Fibroblast of lung (primary cell): ENCODE measurements at places on chromosomes 4 and X. TPM values are rescaled to one million over a fixed set of nuclear protein-coding genes. Genes with fewer than 3 reads are reported as not detected.

Gene REELD1
- polyA plus RNA-seq: 0.02 TPM in 1 of 2 replicates, not detected in the other

Gene ASB11
- not detected in 2 replicates for polyA plus RNA-seq

Gene TRIM75
- not detected in 2 replicates for polyA plus RNA-seq

DNA sequence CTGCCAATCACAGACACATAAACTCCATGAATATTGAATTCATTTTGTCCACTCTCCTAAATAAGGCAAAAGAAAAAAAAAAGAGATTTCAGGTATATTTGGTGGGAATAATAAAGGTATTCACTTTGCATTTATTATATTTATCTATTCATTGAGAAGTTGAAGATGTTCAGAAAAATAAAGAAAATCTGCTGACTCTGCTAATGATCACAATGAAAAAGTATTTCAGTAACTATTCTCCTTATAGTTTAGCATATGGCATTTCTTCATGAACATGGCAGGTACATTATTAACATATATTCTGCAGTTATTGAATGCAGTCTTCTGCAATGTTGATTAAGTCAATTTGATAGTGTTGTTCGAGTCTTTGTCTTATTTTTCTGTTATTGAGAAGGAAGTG is 202.5 kb upstream of the ANKRD50 start:
- no peak for DNase-seq

- DNase-seq: no peak
Observed at GRCh38 chr4:175874306-175874705, 62.2 kb upstream of the GPM6A start.

DNA sequence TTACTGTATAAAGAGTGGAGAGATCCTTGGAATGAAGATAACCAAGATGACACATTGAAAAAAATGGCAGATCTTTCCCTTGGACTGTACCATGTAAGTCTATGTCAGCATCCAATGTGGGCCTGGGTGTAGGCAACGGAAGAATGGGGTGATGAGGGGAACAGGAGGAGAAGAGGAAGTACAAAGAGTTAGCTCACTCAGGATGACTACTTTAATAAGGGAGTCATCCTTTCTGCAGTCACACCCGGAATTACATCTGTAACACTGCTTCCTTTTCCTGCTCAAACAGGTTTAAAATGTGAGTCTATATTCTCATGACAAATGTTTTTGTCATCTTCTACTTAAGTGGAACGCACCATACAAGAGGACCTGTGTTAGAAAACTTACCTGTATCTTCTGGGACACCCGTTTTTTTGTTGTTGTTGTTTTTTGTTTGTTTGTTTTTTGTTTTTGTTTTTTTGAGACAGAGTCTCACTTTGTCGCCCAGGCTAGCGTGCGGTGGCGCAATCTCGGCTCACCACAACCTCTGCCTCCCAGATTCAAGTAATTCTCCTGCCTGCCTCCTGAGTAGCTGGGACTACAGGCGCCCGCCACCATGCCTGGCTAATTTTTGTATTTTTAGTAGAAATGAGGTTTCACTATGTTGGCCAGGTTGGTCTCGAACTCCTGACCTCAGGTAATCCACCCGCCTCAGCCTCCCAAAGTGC is 18.0 kb downstream of the HPSE start:
- no peak for DNase-seq

- DNase-seq: peak; percentile 85
Observed at GRCh38 chrX:65697211-65697641, 29.8 kb downstream of the MSN start.

Gene TRPC5OS
- polyA plus RNA-seq: 0.02 TPM in 1 of 2 replicates, not detected in the other

- DNase-seq: peak; percentile 77
Observed at GRCh38 chr4:148056879-148057278, 325.0 kb downstream of the ARHGAP10 start.

- DNase-seq: no peak
Observed at GRCh38 chrX:112768563-112768962, 72.1 kb downstream of the AMOT start.

GRCh38 chrX:70433848-70434351 is 10.7 kb upstream of the DLG3 start:
- peak; percentile 49 for DNase-seq

- no peak for DNase-seq
Observed at GRCh38 chrX:22314692-22315091, 42.0 kb downstream of the CBLL2 start.

GRCh38 chr4:13957871-13958270 is 330.3 kb upstream of the BOD1L1 start:
- no peak for DNase-seq

Gene GPRASP1
- 1.6 and 1.7 TPM in 2 replicates for polyA plus RNA-seq

Gene AMBN
- not detected in 2 replicates for polyA plus RNA-seq

DNA sequence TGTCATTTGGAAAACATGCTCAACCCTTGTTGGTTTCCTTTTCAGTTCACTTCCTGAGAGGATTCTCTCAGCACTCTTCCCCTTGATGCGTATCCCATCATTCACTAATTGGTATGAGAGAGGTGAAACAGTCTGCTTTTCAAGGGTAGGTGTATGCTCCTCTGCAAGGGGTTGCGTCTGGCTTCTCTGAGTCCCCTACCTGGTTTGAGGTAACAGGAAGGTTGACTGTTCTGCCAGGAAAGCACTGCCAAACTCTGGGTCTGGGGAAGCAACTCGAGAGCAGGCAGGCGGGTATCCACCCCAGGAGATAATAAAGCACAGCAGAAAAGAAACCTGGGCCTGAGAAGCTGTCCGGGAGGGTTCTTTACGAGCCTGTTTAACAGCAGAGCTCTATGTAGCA is 101.2 kb downstream of the SHROOM4 start:
- no peak for DNase-seq

Gene SGMS2
- polyA plus RNA-seq: 45.4 and 82.7 TPM in 2 replicates

Gene DRD5
- not detected in 2 replicates for polyA plus RNA-seq

GRCh38 chr4:168488869-168489274 is 8.0 kb upstream of the PALLD start:
- no peak for DNase-seq

Gene GAB3
- polyA plus RNA-seq: 2.8 and 2.9 TPM in 2 replicates

GRCh38 chrX:68570598-68570997 is 71.7 kb downstream of the YIPF6 start:
- DNase-seq: no peak

Gene FAM193A
- 5.6 and 7.4 TPM in 2 replicates for polyA plus RNA-seq

DNA sequence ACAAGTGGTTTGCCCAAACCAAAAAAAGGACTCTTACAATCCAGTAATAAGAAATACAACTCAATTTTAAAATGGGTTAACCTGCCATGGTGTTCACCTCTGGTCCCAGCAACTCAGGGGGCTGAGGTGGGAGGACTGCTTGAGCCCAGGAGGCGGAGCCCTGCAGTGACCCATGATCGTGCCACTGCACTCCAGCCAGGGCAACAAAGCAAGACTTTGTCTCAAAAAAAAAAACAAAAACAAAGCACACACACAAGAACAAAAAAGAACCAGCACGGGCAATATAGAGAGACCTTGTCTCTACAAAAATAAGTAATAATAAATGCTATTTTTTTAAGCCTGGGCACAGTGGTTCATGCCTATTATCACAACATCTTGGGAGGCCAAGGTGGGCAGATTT is 28.7 kb downstream of the ARAP2 start:
- no peak for DNase-seq

Gene FMR1NB
- not detected in 2 replicates for polyA plus RNA-seq

- peak; percentile 16 for DNase-seq
Observed at GRCh38 chrX:40006106-40007017, 91.4 kb downstream of the BCOR start.

DNA sequence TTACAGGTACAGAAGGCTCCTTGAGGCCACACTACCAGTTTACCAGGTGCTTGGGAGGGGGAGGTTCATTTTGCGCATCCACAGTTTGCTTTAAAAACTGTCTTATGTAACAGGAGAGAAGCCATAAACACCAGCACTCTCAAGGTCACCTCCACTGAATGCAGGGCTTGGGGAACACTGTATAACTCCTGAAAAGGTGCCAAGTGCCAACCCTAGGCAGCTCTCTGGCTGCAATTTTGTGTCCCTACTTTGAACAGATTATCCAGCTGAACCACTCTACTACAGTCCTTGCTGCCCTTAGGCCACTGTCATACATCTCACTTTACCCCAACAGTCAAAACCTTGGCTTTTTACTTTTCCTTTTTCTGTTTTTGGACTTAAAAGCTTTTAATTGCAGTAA is 507.9 kb downstream of the SMARCA1 start:
- no peak for DNase-seq

- no peak for DNase-seq
Observed at GRCh38 chr4:187436251-187436650, 559.3 kb upstream of the ZFP42 start.
